HuH-7.5 (cell line): ENCODE measurements at places on chromosomes 1 and 21.
A peak's percentile ranks its signal among the peaks of the same experiment; 100 is the strongest.

GRCh38 chr1:235917267-235917811 lies 50.6 kb upstream of the LYST start:
- DNase-seq = no peak

DNA sequence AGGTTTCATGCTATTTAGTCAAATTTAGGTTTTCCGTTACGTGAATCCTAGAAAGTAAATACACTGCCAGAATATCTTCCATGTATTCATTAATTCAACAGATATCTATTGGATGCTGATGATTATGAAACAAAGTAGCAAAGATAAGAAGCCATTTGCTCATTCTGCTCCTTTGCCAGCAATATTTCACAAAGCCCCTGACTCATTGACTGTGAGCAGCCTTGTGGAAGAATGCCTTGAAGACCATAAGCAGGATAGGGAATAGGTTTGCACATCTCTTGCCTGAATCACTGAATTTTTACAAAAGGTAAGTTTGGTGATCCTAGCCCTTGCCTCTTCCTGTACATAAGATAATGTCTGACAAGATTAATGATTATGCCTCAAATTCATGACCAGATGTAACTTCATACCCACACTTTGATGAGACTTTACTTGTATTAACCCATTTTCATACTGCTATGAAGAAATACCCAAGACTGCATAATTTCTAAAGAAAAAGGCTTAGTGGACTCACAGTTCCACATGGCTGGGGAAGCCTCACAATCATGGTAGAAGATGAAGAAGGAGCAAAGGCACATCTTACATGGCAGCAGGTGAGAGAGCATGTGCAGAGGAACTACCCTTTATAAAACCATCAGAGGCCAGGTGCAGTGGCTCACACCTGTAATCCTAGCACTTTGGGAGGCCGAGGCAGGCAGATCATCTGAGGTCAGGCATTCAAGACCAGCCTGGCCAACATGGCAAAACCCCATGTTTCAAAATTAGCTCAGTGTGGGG lies 1.6 kb upstream of the PIGK start:
- DNase-seq = no peak

GRCh38 chr1:94025383-94026340 lies 95.3 kb downstream of the ABCA4 start:
- DNase-seq = peak; percentile 55

GRCh38 chr1:182601416-182601786 lies 2.8 kb downstream of the RGS16 start:
- peak; percentile 69 for DNase-seq

GRCh38 chr1:10877894-10878293 lies 81.4 kb upstream of the CASZ1 start:
- no peak for DNase-seq

- no peak for DNase-seq
Observed at GRCh38 chr1:44648529-44649250, 25.6 kb downstream of the TMEM53 start.

DNA sequence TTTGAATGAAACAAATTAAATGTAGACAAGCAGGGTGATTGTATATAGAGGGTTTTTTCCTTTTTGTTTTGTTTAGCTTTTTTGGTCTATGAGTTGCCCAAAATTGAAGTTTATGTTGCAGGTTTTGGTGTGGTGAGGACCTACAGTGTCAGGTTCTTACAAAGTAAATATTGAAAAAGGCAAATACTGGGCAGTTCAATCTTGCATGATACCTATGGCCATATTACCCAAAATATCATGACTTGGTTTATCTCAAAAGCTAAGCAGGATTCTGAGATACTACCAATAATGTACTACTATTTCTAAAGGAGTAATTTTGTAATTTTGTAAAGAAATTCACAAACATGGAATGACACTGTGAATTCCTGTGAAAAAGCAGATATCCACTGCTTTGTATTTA lies 1.8 kb downstream of the DNAJB4 start:
- no peak for DNase-seq

- no peak for DNase-seq
Observed at GRCh38 chr21:25425156-25425555, 182.1 kb downstream of the MRPL39 start.

GRCh38 chr1:228837032-228837431 lies 101.8 kb downstream of the RHOU start:
- no peak for DNase-seq

DNA sequence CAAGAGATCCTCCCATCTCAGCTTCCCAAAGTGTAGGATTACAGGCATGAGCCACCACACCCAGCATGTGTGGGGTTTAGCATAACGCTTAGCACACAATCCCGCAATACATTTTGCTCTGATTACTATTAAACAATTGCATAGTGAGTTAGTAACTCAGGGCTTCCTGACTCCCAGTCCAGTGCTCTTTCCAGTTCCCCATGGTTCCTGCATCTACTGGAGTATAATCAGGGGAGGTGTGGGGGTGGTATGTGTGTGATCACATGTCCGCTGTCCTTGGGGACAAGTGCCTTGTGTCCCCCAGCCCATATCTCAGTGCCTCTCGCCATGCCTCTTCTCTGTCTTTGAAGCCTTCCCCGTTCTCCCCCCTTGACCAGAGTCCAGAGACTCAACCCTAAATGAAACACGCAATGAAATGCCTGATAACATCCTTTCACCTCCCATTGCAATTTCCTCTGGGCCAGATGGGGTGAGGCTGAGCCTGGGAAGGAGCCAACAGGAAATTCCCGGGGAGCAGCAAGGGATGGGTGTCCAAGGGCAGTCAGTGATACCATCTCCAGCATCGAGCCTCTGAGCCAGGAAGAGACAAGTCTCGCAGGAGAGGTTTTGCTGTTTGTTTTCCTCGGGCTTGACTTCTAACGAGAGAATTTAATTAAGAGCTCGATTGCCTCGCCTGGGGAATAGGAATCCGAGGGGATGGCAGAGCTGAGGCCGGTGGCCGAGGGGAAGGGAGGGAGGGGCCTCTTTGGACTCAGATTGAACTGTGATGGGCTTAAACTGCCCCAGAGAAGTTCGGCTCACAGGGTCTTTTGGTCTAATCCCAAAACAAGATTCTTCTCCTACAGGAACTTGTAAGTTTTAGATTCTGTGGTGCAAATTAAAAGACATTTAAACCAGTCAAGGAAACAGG lies 7.7 kb upstream of the HTR1D start:
- DNase-seq = no peak

DNA sequence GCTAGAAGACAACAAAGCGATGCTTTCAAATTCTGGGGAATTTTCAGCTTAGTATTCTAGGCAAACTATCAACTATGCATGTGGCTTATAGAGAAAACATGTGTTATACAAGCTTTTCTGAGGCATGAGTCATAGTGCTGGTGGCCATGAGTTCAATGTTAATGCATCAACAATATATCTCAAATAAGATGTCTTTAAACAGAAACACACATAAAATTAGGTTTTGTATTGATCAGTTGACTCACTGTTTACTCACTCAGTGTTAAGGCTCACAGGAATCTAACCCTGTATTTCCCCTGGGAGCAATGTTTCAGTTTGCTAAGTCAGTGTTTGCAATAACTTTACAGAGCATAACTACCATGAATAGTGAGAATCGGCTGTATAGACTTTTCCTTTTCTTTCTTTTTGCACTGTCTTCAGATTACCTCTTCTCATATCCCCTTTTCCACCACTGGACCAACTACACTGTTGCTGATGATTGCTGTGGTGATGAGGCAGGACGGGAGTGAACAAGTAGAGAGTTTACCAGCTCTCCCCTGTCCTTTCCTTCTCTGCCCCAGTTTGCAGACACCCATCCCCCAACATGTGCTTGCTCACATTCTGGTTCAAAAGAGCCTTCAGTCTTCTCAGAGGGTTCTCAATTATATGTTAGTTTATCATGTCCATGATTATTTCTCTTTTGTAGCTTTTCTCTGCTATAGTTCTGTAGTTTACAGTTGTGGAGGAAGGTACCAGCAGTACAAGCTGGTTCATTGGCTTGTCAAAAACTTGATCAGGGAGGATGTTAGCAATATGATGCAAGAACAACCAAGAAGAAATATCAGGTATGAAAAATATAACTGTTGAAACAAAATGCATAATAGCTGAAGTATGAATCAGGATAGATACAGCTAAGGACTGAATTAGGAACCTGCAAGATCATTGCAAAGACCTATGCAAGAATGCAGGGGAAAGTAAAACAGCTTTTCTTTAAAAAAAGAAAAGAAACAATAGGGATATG lies 23.9 kb downstream of the CD2 start:
- peak; percentile 33 for DNase-seq

GRCh38 chr21:29825936-29826335 lies 113.9 kb downstream of the GRIK1 start:
- no peak for DNase-seq

GRCh38 chr1:117942293-117942692 lies 12.8 kb downstream of the WDR3 start:
- DNase-seq = no peak

- no peak for DNase-seq
Observed at GRCh38 chr21:18468790-18469189, 65.2 kb upstream of the TMPRSS15 start.

- DNase-seq = no peak
Observed at GRCh38 chr1:183548116-183548515, 42.1 kb downstream of the NCF2 start.

GRCh38 chr21:45831991-45832740 lies 149.4 kb upstream of the COL6A1 start:
- no peak for DNase-seq
